Esophagus squamous epithelium (tissue), 5 donors: ENCODE measurements at places on chromosomes 6 and 20. TPM values are rescaled to one million over a fixed set of nuclear protein-coding genes. Genes with fewer than 3 reads are reported as not detected.

Gene IYD
- total RNA-seq: not detected

- DNase-seq: no peak
Observed at GRCh38 chr6:40348591-40348990, 238.6 kb downstream of the LRFN2 start.

DNA sequence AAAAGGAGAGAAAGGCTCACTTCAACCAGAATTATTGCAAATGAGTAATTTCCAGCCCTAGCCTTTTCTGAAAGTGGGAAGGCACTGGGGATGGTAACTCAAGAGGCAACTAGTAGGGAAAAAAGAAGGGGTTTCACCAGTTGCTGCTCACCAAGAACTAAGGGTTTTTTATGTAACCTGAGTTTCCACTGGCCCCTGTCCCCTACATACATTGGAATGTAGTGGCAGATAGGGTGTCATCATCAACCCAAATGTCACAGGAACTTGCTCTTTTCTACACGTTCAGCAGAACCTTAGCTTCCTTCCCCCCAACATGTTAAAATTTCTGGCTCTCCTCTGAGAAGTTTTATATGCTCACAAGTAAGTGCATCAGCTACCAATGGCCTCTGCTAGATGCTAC, 38.2 kb upstream of the PKHD1 start:
- no peak for DNase-seq

- DNase-seq: no peak
Observed at GRCh38 chr20:1955217-1955616, 38.6 kb downstream of the PDYN start.

DNA sequence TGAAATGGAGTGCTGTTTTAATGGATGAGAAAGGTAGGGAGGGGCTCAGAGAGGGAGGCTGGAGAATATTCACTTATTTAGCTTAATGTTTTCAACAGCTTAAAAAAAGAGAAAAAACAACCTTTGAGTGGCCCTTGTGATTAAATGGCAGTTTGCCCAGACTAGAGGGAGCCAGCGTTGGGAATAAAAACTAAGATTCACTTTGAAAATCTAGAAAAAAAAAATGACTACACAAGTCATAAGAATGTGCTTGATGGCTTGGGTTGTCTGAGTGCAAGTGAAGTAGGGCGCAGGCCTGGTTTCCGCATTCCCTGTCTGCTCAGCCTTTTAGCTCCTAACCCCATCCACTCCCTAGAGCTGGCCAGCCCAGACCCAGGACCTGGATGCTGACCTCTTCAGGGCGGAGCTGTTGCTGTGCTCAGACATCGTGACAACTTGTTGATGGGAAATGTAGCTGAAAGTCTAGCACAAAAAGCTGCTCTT, 28.9 kb downstream of the UTRN start:
- no peak for DNase-seq

Gene AGER
- 1.7 TPM for total RNA-seq
